ENCODE measurements at places on chromosomes 16 and 17.

DNA sequence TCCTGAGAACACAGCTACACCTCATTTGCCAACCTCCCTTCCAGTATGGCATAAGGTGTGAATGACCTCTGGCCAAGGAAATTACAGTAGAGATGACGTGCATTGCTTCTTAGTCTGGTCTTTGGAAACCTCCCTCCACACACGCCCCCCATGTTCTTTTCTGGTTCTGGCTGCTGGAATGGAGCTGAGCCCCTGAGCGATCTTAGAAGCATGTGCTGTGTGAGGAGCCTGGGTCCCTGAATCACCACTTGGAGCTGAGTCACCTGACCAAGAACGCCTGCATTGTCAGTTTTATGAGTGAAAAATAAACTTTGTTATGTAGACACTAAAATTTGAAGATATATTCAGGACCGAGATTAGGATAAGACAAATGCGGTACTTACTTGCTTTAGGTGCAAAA, 51.4 kb downstream of the HS3ST3A1 start:
- no peak for DNase-seq

DNA sequence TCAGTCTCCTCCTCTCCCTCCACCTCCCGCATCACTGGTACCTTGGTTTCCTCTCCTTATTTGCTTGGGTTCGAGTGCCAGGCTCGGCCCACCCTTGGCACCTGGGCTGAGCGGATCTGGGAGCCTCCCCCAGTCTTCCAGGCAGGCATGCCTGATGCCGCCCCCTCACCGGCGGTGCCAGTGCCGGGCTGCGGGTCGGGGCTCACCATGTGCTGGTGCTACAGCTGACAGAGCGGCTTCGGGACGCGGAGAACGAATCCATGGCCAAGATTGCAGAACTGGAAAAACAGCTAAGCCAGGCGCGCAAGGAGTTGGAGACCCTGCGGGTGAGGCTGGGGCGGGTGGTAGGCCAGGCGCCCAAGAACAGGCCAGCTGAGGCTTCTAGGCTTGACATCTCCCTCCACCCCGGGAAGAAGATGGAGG, 19.2 kb downstream of the FMNL1 start:
- DNase-seq = no peak

DNA sequence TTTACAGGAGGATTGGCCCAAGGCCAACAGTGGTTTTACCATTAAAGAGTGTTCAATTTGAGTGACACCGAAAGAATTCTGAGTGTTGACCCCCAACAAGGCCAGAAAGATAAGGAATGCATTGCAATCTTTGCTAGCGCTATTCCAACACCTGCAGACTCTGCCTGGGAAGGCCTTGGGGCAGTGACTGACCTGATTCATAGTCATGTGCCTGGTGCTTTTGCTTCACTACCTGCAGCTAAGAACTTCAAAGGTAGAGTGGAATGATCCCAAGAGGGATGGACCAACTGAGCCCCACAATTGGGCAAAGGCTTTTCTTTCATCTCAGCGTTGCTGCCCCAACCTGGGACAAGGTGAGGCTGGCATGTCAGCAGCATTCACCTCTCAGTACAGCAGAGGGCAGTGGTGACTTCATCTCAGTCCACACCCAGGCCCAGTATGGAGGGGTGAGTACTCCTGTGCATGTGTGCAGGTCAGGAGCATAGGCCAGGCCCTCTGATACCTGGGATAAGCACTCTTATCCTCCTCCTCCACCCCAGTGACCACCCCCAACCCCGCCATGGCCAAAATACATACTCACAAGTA, 149.6 kb upstream of the GNAO1 start:
- DNase-seq = no peak

GRCh38 chr16:3536271-3536731, 35.5 kb downstream of the CLUAP1 start:
- no peak for DNase-seq
